CD8-positive, alpha-beta memory T cell (primary cell): ENCODE measurements at places on chromosomes 11 and 22.

DNA sequence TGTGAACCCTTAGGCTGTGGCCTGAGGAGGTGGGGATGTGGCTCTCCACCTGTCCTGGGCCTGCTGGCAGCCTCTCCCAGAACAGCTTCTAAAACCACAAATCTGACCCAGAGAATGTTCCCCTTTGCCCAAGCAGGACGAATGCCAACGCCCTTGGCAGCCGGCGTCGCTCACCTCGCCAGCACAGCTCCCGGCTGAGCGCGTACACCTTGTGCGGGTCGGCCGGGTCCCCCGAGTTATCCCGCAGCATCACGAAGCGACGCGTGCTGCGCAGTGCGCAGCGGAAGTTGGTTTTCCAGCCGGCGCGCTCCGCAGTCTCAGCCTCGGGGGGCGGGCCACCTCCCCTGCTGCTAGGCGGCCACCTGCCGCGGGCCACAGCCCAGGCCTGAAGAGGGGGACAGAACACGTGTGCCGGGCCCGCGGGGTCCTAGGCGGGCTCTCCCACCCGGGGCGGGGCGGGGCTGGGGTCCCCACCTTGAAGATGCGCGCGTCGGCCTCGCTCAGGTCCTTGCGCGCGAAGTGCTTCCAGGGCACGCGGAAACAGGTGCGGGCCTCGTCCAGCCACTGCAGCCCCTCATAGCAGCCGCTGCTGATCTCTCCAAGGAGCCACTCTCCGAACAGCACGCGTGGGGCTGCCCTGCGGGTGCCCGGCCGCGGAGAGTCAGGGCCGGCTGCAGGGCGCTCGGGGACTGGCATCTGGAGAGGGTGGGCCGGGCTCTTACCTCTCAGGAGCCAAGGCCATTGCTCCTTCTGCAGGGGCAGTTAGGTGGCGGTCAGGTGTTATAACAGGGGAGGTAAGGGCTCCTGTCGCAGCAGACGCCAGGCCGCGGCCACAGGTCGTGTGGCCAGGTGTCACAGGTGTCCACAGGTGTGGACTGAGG is 887 bp downstream of the IRF7 start:
- H3K4me1 ChIP-seq = peaks cover 18% of the 10 kb centered on the region
- peak overlapping the region; percentile 87 for H3K27ac ChIP-seq
- H3K4me3 ChIP-seq = peak overlapping the region; percentile 90

- no peaks in the 10 kb centered on the region for H3K27me3 ChIP-seq
- no peaks in the 10 kb centered on the region for H3K36me3 ChIP-seq
- no peaks in the 10 kb centered on the region for H3K4me1 ChIP-seq
- no peak for DNase-seq
- no peak overlapping the region for H3K27ac ChIP-seq
Observed at GRCh38 chr11:73475549-73476095, 99.4 kb downstream of the RELT start.

DNA sequence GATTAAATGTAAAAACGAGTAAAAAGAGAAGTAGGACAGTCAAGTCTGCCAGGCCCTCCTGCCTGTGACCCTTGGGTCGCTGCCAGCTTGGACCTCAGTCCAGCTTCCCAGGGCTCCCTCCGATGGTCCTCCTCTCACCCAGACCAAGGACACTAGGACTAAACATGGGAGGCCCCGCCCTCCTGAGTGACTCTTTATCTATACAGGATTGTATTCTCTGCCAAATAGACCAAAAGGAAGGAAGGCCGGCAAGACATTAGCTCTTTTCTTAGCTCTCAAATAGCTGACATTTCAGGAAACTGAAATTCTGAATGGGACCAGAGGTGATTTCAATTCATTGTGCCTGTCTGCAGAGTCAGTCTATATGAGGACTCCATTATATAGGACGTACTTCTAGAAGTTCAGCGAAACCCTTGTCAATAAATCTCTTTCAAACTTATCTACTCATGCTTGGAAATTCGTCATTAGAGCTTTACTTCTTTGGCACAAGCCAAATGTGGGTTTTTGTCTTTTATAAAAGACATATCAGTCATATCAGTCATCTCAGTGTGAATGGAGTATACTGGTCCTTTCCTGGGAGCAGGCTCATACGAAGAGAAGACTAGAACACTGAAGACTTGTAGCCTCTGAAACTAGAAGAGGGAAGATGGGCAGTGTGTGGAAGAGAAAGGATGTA is 28.5 kb downstream of the ADORA2A start:
- no peak overlapping the region for H3K4me3 ChIP-seq
- no peaks in the 10 kb centered on the region for H3K4me1 ChIP-seq
- no peaks in the 10 kb centered on the region for H3K36me3 ChIP-seq
- DNase-seq = no peak
- H3K27me3 ChIP-seq = no peaks in the 10 kb centered on the region

DNA sequence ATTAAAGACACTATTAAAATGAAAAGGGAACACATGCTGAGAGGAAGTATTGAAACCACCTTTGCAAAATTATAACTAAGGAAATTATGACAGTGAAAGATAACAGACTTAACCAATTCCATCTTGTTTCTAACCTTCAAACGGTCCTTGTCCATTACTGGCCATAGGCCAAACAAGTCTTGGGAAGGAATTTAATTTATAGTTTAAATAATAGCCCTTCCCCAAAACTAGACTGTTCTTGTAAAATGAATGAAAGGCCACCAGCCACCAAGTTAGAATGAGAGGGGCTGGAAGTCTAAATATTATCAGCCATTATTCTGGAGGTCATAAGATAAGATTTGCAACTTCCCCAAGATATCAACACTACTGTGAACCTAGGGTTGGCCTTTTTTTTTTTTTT is 1.8 kb upstream of the TALDO1 start:
- H3K4me1 ChIP-seq = peaks cover 13% of the 10 kb centered on the region
- H3K27ac ChIP-seq = no peak overlapping the region
- no peak for DNase-seq
- no peaks in the 10 kb centered on the region for H3K36me3 ChIP-seq
- no peak overlapping the region for H3K4me3 ChIP-seq
